Dermis microvascular lymphatic vessel endothelial cell (primary cell): ENCODE measurements at places on chromosomes 4 and X. TPM values are rescaled to one million over a fixed set of nuclear protein-coding genes. Genes with fewer than 3 reads are reported as not detected.

ZNF157 gene
- not detected in 2 replicates for total RNA-seq

PRKG2 gene
- under 0.01 TPM in 1 of 2 replicates, not detected in the other for total RNA-seq

LRAT gene
- total RNA-seq = under 0.01 TPM in 1 of 2 replicates, not detected in the other

PAGE1 gene
- total RNA-seq = not detected in 2 replicates

ARMCX2 gene
- total RNA-seq = 29.7 and 51.2 TPM in 2 replicates

BTK gene
- under 0.01 TPM in 1 of 2 replicates, not detected in the other for total RNA-seq
